ENCODE measurements at places on chromosomes 3 and 15.

GRCh38 chr15:79078763-79079410 is 11.7 kb downstream of the RASGRF1 start:
- DNase-seq: no peak

- DNase-seq: no peak
These were observed 144.7 kb upstream of the DPH6 start for GRCh38 chr15:35690698-35691116.

- DNase-seq: no peak
These were observed 15.3 kb downstream of the FLNB start for GRCh38 chr3:58023531-58023930.

DNA sequence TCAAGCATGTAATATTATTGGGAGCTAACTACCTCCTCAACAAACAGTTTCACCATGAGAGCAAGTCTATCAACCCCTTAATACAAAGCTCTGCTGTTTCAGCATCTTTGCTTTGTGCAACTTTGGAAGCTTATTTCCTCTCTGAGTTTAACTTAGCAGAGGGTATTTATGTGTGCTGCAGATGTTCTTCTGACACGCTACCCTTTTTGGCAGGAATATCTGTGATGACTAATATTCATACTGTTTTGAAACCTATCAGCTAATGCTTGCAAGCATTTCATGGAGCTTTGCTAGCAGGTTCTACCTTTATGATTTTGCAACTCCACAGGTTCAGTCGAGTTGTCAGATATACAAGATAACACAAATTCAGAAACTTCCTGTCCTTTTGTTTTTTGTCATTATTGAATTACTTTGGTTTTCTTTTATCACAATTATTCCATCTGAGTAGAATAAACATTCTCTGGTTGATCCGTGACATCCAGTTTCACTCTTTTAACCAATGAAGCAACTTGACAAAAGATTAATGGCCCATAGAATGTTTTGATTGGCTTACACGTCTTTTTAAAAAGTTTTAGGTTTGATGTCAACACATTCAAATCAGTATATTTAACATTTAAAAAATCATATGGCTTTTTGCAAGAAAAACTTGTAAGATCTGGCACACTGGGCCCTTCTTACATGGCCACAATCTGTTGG is 1.7 kb upstream of the SLC9A9 start:
- no peak for DNase-seq

DNA sequence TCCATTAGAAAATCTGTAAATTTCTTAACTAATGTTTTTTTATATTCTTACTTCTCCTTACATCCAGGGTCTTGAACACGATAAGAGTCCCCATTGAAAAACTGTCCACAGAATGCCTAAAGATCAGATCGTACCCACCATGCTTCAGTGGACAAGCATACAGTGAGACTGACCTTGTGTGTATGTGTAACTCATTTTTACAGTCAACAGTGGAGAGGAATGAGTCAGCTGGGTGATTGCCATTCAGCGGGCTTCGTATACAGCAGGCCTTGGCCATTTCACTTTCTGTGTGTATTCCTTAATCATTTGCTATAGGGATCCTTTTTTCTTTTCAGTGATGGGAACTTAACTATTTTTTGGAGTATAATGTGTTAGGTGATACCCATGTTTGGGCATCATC is 10.6 kb downstream of the PARP14 start:
- no peak for DNase-seq

DNA sequence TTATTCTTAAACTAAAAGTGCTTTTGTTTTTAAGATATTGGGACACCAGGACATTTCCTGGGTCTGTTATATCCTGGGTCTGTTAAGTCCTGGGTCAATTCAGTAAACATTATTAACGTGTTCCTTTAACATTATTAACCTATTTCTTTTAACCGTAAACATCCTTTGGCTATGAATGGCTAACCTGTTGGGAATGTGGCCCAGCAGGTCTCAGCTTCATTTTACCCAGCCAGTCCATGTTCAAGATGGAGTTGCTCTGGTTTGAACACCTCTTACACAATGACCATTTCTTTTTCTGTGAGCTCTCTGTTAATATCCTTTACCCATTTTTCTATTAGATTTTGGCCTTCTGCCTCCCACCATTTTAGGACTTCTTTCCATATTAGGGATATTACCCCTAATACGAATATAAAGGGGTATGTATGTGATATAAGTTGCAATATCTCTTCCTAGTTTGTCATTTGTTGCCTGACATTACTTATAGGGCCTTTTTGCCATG is 88.9 kb upstream of the NEDD4 start:
- DNase-seq: no peak

GRCh38 chr3:5198986-5199731 is 11.7 kb downstream of the EDEM1 start:
- no peak for DNase-seq
